ENCODE measurements at places on chromosomes 12 and 14.

- DNase-seq = no peak
- no peaks in the 10 kb centered on the region for H3K36me3 ChIP-seq
- H3K27ac ChIP-seq = no peak overlapping the region
- no peaks in the 10 kb centered on the region for H3K4me1 ChIP-seq
- no peak overlapping the region for H3K4me3 ChIP-seq
Measured at GRCh38 chr12:123102366-123102765, 48.5 kb downstream of the PITPNM2 start.

DNA sequence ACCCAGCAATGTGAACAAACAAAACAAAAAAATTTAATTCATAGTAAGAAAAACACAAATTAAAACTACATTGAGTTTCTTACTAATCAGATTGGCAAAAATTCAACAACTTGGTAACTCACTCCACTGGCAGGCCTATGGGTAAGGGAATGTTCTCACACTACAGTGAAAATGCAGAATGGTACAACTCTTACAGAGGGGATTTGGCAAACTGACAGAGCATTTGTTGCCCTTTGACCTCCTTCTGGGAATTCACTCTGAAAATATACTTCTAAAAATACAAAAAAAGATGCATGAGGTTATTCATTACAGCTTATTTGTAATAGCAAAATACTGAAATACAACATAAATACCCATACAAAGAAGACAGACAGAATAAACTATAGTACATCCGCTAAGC is 32.8 kb downstream of the ABCD2 start:
- no peak overlapping the region for H3K4me3 ChIP-seq
- peak; percentile 16 for DNase-seq
- H3K27ac ChIP-seq = no peak overlapping the region
- no peaks in the 10 kb centered on the region for H3K4me1 ChIP-seq

GRCh38 chr12:27437839-27438238 is 8.7 kb upstream of the SMCO2 start:
- no peak for DNase-seq
- no peaks in the 10 kb centered on the region for H3K27me3 ChIP-seq
- H3K27ac ChIP-seq = no peak overlapping the region
- peaks cover 8% of the 10 kb centered on the region for H3K4me1 ChIP-seq

GRCh38 chr12:7068240-7068993 is 7.9 kb downstream of the C1S start:
- H3K4me1 ChIP-seq = no peaks in the 10 kb centered on the region
- H3K27me3 ChIP-seq = no peaks in the 10 kb centered on the region
- DNase-seq = no peak
- H3K4me3 ChIP-seq = no peak overlapping the region
- peaks cover 19% of the 10 kb centered on the region for H3K36me3 ChIP-seq
- H3K27ac ChIP-seq = no peak overlapping the region

DNA sequence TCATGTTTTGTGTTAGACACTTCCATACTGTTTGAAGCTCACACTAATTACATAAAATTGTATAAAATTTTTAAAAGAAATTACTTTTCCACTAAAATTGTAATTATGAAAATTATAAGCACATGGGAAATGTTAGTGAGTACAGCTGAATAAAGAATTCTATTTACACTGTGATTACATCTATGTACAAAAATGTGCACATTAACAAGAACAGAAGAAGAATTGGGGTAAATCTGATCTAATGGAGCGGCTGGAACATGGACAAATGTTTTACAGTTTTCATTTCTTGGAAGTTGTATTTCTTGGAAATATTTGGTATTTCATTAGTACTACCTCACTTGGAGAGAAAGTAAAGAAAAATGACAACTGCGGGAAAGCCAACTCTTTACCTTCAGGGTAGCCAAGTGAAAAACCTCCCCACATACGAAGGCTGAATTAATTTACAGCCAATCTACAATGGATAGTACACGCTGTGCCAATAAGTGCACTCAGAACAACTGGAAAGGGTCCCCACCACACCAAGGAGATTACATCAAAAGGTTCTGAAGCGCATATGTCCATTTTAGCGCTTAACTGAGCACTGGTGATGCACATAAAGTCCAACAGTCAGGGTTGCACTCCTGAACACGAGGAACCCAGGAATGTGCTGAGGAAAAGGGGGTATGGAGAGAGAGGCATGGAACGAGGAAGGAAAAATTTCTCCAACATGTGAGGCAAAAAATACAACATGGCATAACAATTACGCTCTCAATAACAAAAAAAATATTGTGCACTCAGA is 17.5 kb downstream of the MED13L start:
- H3K27me3 ChIP-seq = no peaks in the 10 kb centered on the region
- DNase-seq = no peak
- H3K27ac ChIP-seq = no peak overlapping the region
- H3K4me1 ChIP-seq = peaks cover 49% of the 10 kb centered on the region
- no peak overlapping the region for H3K4me3 ChIP-seq

DNA sequence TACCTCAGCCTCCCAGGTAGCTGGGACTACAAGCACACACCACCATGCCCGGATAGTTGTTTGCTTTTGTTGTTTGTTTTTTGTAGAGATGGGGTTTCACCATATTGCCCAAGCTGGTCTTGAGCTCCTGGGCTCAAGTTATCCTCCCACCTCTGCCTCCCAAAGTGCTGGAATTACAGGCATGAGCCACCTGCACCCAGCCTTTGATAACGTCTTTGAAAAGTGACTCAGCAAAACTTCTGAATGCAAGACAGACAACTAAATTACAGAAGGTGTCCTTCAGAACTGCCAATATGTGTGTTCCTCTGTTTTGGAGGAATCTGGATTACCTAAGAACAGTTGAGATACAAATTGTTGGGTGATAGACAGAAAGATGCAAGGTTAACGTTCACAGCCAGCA is 99.8 kb downstream of the ESR2 start:
- no peak overlapping the region for H3K27ac ChIP-seq
- H3K36me3 ChIP-seq = no peaks in the 10 kb centered on the region
- no peak overlapping the region for H3K4me3 ChIP-seq
- no peaks in the 10 kb centered on the region for H3K27me3 ChIP-seq
- no peak for DNase-seq
- no peaks in the 10 kb centered on the region for H3K4me1 ChIP-seq

GRCh38 chr14:103472939-103473338 is 49.7 kb downstream of the CKB start:
- no peak overlapping the region for H3K4me3 ChIP-seq
- H3K36me3 ChIP-seq = peaks cover 70% of the 10 kb centered on the region
- H3K27me3 ChIP-seq = no peaks in the 10 kb centered on the region
- no peak for DNase-seq
- no peak overlapping the region for H3K27ac ChIP-seq

GRCh38 chr12:107967170-107967569 is 161.9 kb upstream of the WSCD2 start:
- no peak overlapping the region for H3K4me3 ChIP-seq
- no peaks in the 10 kb centered on the region for H3K27me3 ChIP-seq
- no peak overlapping the region for H3K27ac ChIP-seq
- peak; percentile 6 for DNase-seq

DNA sequence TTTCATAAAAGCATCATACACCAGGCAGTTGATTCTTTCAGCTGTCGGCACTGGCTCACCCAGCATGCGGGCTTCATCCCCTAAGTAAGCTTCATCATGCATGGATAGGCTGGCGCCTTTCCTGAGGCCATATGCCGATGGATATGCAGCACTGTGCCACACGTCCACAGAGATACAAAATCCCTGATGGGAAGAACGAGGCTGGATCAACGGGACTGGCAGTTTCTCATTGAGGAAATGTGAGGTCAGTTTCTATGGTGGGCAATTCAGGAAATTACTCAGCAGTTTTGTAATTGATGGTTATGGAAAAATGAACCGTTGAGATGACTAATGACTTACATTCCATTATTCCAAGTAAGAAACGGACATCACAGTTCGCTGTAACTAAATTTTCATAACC is 453.8 kb downstream of the TMEM121 start:
- DNase-seq = peak; percentile 4
- no peaks in the 10 kb centered on the region for H3K27me3 ChIP-seq
- H3K36me3 ChIP-seq = no peaks in the 10 kb centered on the region
- H3K4me1 ChIP-seq = no peaks in the 10 kb centered on the region
- no peak overlapping the region for H3K4me3 ChIP-seq

DNA sequence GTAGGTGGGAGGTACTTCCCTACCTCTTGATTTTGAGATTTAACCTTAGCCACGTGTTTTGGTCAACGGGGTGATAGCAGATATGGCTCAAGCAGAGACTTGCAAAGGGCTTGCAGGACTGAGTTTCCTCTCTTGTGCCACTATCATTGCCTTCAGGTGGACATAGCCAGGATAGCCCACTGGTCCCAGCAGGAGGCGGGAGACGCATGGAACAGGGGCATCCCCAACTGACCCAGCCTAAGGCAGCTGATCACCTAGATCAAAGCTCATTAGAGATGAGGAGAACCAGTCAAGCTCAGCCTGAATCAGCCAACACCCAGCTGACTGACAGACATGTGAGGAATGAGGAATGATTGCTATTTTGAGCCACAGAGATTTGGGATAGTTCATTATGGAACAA is 49.6 kb downstream of the CALM1 start:
- no peak overlapping the region for H3K4me3 ChIP-seq
- no peak overlapping the region for H3K27ac ChIP-seq
- no peaks in the 10 kb centered on the region for H3K36me3 ChIP-seq
- no peaks in the 10 kb centered on the region for H3K4me1 ChIP-seq
- no peak for DNase-seq
